Stimulated activated CD4-positive, alpha-beta T cell treated with anti-CD3 and anti-CD28 coated beads, Interleukin-4, amount 100 ng/mL, for 48 hours (primary cell): ENCODE measurements at places on chromosomes 7 and 10.

GRCh38 chr10:127148933-127149220 lies 47.5 kb downstream of the INSYN2A start:
- DNase-seq = no peak

GRCh38 chr7:1954366-1955004 lies 278.3 kb downstream of the MAD1L1 start:
- DNase-seq = no peak

- DNase-seq = no peak
These were observed 45.8 kb upstream of the BTBD16 start for GRCh38 chr10:122225330-122225729.

GRCh38 chr10:106450966-106451365 lies 713.5 kb downstream of the SORCS1 start:
- DNase-seq = no peak
